ENCODE measurements at places on chromosomes 12 and 14. TPM values are rescaled to one million over a fixed set of nuclear protein-coding genes. Genes with fewer than 3 reads are reported as not detected.

Gene PGF
- total RNA-seq: 1.8 TPM

Gene TAMALIN
- total RNA-seq: 5.9 TPM

Gene ZDHHC22
- not detected for total RNA-seq

Gene KLC1
- 339 TPM for total RNA-seq

Gene CLEC12A
- not detected for total RNA-seq

Gene SLC2A14
- total RNA-seq: not detected

Gene ACIN1
- total RNA-seq: 61.0 TPM

DNA sequence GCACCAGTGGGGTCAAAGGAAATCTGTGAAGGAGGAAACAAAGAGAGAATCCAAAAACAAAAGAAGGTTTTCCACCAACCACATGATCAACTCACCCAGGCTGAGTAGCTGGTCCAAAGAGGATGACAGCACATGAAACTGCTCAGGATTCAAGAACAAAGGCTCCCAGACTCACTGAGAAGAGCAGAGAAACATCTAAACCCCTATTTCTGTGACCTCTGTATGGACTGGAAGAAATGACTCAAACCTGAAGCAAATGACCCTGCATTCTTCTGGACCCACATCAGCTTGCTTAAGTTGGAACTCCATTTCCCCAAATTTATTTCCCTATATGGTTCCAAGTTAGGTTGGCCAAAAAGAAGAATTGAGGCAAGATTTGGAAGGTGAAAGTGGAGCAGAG lies 26.3 kb downstream of the TC2N start:
- peak; percentile 49 for DNase-seq

DNA sequence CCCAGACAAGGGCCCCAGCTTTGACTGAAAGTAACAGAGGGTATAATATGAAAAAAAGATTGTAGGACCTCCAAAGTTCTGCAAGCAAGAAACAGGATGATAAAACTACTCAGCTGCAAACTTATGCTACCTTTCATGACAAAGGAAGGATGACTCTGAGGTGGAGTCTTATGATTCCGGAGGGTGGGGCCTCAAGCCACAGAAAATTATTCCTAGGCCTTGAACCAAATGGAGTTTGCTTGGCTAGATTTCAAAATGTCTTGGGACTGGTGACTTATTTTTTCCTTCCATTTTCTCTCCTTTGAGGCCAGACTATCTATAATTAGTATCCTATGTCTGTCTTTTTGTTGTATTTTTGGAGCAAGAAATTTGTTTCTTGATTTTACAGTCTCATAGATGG lies 336.4 kb downstream of the LRIG3 start:
- peak; percentile 69 for DNase-seq

DNA sequence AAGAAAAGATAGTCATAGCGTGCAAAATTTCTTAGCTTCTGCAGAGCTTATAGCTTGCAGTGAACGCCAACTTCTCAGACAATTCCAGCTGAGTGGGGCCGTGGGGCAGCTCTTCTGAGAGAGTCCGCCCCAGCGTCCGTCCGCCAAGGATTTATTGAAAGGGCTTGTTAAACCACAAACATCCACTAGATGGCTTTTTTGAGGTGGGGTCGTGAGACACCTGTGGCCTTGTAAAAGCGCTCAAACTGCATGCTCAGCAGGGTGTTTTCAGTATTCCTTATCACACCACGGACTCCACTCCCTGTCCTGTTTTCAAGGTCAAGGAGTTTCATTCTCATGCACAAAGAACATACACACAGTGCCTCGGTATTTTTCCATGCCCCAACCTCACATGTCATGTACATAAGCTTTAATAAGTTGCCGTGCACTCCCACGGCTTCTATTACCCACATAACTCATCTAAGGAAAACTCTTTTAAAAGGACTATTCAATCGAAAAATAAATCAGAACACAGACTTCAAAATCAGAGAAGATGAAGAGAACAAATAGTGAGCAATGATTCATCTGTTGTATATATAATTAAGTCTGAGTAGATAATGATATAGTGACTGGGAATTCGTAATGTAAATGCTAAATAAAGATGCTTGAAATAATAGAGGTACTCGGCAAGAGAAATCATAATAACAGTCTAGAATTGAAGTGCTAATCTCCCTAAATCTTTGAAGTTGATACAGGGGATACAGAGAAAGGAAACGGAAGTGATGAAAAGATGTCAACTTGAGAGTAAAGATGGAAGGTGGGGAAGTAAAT lies 46.7 kb downstream of the WBP11 start:
- DNase-seq: no peak

- DNase-seq: peak; percentile 80
These were observed 86.5 kb upstream of the CEP83 start for GRCh38 chr12:94545935-94546771.

DNA sequence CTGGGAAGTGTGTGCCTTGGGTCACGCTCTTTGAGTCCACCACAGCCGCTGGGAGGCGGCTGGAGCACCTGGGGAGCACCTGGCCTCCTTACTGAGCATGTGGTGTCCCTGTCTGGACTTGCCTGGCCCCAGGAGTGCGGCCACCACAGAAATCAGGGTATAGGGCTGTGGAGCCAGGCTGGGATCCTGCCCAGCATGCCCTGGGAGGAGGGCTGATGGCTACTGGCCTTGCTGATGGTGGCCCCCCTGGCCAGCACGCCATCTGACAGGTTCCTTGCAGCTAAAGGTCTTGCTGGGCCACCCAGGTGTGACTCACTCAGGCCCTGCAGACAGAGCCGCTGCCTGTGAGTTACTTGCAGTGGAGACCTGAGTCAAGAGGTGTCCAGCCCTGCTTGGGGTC lies 6.0 kb downstream of the ULK1 start:
- no peak for DNase-seq

GRCh38 chr12:6372403-6373003 lies 2.9 kb downstream of the SCNN1A start:
- peak; percentile 82 for DNase-seq

GRCh38 chr12:8697120-8697475 lies 693 bp upstream of the RIMKLB start:
- DNase-seq: peak; percentile 72

- peak; percentile 3 for DNase-seq
These were observed 196.1 kb downstream of the BCL11B start for GRCh38 chr14:99075771-99076375.

DNA sequence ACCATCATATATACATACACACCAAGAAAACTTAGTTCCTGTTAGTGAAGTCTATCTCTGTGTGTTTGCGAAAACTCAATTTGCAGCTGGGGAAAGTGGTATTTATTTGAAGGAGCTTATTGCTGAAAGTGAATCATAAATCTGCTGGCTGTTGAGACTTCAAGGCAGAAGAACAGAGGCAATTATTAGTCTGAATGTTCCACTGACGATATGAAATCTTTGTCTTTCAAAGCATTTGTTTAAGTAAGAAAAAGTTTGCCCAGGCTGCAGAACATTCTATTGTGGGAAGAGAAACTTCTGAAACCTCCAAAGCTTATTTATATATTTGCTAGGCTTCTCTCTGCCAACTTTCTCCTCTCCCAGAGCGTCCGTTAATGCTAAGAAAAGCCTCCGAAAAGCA lies 255.7 kb upstream of the TMPO start:
- DNase-seq: no peak

Measured in GM23248 (cell line).